Activated T-helper 1 cell treated with anti-CD3 and anti-CD28 coated beads, Interleukin-12 subunit alpha, Interleukin-12 subunit beta, Interleukin-2, Interleukin-4 antibody, amounts not matched to agents 30 ng/mL and 10 ng/mL and 1 ng/mL, durations not matched to agents 14 hours and 24 hours and 36 hours (primary cell): ENCODE measurements at places on chromosomes 6 and 20. TPM values are rescaled to one million over a fixed set of nuclear protein-coding genes. Genes with fewer than 3 reads are reported as not detected.

SMLR1 gene
- not detected in 2 replicates for total RNA-seq

DNA sequence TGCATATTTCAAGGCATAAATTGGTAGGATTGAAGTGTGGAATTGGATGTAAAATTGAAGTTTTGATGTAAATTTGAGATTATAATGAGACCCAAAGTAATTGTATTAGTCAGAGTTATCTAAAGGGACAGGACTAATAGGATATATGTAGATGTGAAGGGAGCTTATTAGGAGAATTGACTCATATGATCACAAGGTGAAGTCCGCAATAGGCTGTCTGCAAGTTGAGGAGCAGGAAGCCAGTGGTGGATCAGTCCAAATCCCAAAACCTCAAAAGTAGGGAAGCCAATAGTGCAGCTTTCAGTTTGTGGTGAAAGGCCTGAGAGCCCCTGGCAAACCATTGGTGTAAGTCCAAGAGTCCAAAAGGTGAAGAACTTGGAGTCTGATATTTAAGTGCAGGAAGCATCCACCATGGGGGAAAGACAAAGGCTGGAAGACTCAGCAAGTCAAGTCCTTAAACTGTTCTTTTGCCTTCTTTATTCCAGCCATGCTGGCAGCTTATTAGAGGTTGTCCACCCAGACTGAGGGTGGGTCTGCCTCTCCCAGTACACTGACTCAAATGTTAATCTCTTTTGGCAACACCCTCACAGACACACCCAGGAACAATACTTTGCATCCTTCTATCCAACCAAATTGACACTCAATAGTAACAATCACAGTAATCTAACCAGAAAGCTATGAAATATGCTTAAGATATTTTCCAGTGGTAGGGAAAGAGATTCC, 442.6 kb upstream of the PTCHD4 start:
- H3K27me3 ChIP-seq, result no peaks in the 10 kb centered on the region
- DNase-seq, result no peak

GRCh38 chr20:45235995-45236394, 14.8 kb downstream of the SEMG2 start:
- no peaks in the 10 kb centered on the region for H3K4me1 ChIP-seq
- peaks cover 27% of the 10 kb centered on the region for H3K27me3 ChIP-seq
- no peak overlapping the region for H3K27ac ChIP-seq
- DNase-seq, result no peak
- H3K4me3 ChIP-seq, result no peak overlapping the region

- no peak for DNase-seq
- no peak overlapping the region for H3K4me3 ChIP-seq
- H3K27me3 ChIP-seq, result peaks cover 16% of the 10 kb centered on the region
- H3K27ac ChIP-seq, result no peak overlapping the region
These were observed 154.5 kb downstream of the MYLK4 start for GRCh38 chr6:2596222-2596621.

SLC22A23 gene
- total RNA-seq, result 0.05 and 0.39 TPM in 2 replicates

SLC17A9 gene
- 7.6 and 8.6 TPM in 2 replicates for total RNA-seq

GRCh38 chr6:150928882-150929281, 63.4 kb downstream of the MTHFD1L start:
- H3K27me3 ChIP-seq, result no peaks in the 10 kb centered on the region
- no peak overlapping the region for H3K27ac ChIP-seq
- no peak for DNase-seq
